ENCODE measurements at places on chromosomes 2 and 18.

- no peak for DNase-seq
Observed at GRCh38 chr18:28736223-28736622, 559.3 kb upstream of the CDH2 start.

- no peak for DNase-seq
Observed at GRCh38 chr2:227477291-227477690, 5.3 kb downstream of the AGFG1 start.

DNA sequence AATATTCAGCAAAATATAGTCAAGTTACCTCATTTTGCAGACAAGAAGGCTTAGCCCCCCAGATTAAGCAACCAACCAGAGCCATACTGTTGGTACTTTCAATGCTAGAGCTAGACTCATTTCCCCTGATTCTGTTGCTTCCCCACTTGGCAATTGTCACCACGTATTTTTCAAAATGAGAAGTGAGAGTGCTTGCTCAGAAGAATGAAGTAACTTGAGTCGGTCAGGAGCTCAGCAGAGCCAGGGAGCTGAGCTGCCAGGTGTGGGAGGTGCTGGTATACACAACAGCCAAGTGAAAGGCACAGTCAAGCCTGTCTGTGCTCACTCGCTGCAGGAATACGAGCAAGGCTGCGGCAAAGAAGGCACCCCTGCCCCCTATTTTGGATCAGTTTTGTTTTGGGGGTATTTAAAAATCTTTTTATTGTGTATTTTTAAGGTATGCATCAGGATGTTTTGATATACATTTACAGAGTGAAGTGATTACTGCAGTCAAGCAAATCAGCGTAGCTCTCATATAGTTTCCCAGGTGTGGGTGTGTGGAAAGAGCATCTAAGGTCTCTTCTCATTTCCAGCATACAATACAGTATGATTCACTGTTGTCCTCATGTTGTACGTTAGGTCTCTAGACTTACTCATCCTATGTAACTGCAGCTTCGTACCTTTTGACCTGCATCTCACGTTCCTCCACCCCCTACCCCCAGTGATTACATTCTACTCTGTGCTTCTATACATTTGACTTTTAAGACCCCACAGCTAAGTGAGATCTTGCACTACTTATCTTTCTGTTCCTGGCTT is 62.4 kb downstream of the MRPS9 start:
- peak; percentile 90 for DNase-seq

DNA sequence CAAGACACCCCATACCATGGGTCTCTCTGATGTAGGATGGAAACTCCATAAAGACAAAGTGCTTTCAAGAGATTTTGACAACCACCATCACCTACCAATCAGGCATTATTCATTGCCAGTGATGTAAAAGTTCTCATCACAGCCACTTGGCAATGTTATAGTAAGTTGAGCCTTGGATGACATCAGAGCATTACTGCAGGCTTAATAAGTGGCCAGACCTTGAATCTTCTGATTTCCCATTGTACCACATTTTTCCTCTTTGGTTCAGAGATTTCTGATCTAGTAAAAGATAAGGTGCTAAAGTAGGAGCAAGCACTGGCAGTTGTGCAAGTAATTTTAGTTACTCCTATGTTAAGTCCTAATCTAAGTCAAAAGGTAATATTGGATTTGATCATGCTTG is 36.5 kb downstream of the OSR1 start:
- no peak for DNase-seq

- DNase-seq, result no peak
Observed at GRCh38 chr2:164565359-164565758, 55.9 kb downstream of the GRB14 start.

DNA sequence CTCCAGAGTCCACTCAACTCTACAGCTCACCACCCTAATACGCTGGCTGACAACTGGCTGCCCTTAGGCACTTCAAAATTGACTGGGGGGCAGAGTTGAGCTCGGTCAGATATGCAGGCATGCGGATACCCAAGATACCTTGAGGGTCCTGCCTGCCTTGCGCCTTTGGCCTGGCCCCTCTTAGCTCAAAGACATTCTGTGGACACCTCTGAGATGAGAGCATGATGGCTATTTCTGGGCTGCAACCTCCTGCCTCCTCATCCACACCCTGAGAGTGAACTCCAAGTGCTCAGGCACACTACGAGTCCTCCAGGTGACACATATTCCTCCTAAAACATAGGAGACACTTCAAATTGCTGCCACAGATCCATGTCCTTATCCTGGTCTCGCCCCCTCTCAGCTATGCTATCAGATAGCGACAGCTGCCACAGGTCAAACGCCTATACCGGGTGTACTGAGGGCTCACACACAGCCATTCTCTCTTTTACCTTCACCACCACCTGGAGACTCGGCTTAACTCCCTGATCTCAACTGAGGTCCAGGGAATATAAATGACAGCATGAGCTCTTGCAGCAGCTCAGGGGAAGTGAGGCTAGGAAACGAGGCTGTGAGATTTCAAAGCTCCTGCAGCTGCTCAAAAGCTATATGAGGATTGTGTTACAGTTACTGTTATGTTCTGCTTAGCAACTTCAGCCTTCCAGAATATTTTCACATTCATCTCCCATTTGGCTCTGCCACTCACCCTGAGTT is 60.5 kb upstream of the TEX51 start:
- DNase-seq, result no peak
